Activated naive CD4-positive, alpha-beta T cell treated with Interleukin-2 at 50 U/mL for 16 hours (primary cell): ENCODE measurements at places on chromosomes 6 and 20.

DNA sequence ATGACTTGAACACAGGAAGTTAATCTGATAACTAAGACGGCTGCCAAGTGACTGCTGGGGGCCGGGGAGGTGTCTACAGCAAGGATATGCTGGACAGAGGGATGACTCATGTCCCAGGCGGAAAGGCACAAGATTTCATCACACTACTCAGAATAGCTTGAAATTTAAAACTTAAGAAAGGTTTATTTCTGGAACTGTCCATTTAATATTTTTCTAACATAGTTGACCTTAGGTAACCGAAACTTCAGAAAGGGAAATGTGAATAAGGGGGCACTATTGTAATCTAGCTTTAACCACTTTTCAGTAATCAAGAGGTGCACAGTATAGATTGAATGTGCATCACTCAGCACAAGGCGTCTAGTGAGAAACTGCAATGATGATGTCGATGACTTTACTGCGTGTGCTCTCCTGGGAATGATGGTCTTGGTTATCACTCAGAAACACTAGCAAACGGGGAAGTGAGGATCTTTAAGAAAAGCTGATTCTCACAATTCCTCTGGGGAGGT is 171.5 kb downstream of the QKI start:
- no peak for DNase-seq

GRCh38 chr6:39896701-39897100 is 37.6 kb downstream of the MOCS1 start:
- DNase-seq = no peak

- no peak for DNase-seq
Observed at GRCh38 chr20:41393705-41394066, 27.1 kb upstream of the EMILIN3 start.

DNA sequence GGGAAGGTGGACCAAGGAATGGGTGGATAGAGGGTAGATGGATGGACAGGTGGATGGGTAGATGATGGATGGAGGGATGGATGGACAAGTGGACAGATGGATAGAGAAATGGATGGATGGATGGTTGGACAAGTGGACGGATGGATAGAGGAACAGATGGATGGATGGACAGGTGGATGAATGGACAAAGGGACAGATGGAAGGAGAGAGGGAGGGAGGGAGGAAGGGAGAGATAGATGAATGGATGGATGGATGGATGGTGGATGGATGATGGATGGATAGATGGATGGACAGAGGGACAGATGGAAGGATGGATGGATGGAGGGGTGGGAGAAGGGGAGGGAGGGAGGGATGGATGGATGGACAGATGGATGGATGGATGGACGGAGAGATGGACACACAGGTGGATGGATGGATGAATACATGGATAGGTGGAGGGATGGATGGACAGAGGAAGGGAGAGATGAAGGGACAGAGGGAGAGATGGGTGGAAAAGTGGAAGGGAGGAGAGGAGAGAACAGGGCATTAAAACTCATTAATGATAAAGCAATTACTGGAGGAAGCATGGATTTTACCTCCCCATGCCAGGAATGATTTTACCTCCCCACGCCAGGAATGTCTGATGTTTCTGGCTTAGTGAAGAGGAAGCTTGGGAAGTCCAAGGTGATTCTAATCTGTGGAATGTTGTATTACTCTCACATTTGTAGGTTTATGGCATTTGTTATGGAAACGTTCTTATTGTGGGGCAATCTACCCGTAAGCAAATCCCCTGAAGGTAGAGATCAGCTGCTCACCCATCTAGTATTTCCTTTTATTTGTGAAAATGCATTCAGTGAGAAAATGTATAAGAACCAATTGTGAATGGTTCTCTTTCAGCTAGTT is 383.3 kb downstream of the TAF4 start:
- no peak for DNase-seq

GRCh38 chr6:80441131-80441530 is 334.7 kb downstream of the BCKDHB start:
- no peak for DNase-seq

DNA sequence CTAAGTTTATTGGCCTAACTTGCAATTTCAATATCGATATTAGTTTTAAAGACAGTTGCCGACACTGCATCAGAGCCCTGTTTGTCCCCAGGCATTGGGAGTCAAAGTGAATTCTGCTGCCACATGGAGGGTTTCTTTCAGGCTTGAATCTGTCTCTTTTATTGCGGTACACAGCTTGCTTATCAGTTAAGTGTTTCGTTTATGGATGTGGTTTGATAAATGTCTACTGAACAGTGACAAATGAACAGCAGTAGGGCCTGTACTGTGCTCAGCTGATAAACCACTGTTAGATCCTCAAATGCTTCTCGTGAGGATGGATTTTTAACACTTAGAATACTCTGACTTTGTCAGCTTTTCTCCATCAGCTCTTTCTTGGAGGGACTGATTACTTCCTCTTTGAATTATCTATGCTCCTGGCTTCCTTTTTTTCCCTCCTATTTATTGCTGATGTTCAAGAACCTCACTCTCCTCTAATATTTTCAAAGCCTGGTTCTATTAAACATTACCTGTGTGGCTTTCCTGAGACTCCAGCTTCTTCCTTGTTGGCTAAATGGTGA is 240.8 kb downstream of the PLCB1 start:
- DNase-seq = no peak

DNA sequence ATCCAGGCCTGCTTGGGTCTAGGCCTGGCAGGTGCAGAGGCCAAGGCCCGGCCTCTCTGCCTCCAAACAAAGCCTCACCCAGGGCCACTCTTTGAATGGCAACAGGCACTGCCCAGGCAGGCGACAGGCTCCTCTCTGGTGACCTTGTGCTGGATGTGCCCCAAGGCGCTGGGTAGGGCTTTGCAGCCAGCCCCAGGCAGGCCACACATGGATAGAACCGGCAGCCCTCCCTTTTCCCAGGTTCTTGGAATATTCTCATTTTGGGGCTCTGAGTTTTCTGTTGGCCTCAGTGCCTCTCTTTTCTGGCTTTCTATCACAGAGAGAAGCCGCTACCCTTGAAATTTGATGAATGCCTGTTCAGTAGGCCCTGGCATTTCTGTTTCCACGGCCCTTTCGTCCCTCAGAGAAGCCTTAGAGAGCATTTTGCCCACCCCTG is 18.9 kb downstream of the PKIG start:
- DNase-seq = no peak

GRCh38 chr6:16832721-16833120 is 71.5 kb upstream of the ATXN1 start:
- no peak for DNase-seq

GRCh38 chr6:134132494-134133141 is 80.2 kb upstream of the SLC2A12 start:
- no peak for DNase-seq

- DNase-seq = no peak
Observed at GRCh38 chr20:10253780-10254179, 35.1 kb downstream of the SNAP25 start.

- DNase-seq = no peak
Observed at GRCh38 chr6:33824461-33825154, 20.8 kb upstream of the MLN start.

DNA sequence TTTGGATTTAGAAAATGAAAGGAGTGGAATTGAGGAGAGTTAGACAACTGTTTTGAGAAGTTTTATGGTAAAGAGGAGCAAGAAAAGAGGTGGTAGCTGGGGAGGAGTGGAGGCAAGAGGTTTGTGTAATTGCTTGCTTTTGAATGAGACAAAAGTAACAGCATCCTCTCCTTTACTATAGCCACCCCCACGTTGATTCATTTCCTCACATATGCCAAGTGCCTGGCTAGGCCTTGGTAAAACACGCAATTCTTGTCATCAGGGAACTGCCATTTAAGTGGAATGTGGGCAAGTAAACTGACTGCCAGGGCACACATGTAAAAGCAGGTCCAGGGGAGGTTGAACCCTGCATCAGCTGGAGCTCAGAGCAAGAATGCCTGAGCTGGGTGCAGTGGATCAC is 4.1 kb downstream of the MTRES1 start:
- no peak for DNase-seq

GRCh38 chr20:16265334-16265733 is 307.9 kb downstream of the KIF16B start:
- DNase-seq = no peak

DNA sequence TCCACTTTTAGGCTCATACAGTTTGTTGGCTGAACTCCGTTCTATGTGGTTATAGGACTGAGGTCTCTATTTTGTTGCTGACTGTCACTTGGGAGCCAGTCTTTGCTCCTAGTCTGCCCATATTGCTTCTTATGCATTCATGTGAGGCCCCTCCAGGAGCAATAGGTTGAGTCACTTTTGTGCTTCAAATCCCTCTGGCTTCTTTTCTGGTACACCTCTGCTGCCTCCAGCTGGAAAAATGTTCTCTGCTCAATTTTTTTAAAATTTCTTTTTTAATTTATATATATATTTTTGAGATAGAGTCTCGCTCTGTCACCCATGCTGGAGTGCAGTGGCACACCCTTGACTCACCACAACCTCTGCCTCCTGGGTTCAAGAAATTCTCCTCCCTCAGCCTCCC is 42.7 kb upstream of the NOX3 start:
- no peak for DNase-seq

GRCh38 chr20:64029293-64030117 is 6.5 kb upstream of the C20orf204 start:
- DNase-seq = no peak

DNA sequence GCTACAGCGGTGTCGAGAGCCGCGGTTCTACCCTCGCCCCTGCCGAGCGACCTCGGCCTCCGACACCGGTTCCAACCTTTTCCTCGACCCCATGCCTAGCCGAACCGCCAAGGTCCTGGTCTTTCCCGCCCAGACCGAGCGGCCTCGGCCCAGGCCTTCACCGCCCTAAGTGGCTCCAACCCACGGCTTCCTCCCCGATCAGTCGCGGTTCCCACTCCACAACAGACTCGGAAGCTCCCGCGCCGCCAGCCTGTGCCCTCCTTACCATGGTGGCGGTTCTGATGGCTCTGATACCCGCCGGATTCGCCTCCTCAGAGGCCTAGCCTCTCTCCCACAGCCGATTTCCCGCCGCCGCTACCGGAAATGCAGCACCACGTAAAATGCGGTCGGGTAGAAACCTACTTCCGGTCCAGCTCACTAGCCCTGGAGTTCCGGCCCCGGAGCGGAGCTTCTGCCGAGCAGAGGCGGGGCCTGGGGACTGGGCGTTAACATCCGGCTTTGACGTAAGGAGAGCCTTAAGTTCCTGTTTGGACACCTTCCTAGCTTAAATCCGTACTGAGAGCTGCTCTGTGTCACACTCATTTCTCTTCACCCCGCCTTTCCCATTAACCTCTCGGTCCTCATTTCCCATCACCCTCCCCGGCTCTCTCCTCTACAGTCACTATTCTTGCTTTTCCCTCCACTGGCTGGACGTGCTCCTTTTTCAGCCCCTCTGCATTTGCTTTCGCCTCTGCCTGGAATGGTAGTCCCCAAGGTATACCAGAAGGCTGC is at the start of gene SNRPB:
Gene SNRPB (minus strand): TSS at position 367 of the 771 bp plus-strand sequence. CDS start 99 bp downstream, at position 268.
- DNase-seq = peak; percentile 98

DNA sequence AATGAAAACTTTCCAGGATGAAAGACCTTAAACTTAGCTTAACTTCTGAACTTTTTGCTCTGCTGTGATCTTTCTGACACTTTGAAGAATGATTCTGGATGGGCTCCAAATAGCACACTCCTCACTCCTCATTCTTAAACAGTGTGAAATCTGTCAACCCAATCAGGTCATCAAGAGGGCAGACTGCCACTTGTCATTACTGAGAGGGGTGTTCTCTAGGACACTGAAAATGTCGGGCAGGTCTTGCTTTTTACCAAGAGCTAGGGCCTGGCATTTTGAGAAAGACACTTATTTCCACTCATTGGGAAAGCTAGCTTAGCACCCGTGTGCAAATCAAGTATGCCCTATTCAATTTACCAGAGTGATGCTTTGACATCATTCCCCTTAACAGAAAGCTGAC is 122.2 kb downstream of the MTFR2 start:
- DNase-seq = no peak

DNA sequence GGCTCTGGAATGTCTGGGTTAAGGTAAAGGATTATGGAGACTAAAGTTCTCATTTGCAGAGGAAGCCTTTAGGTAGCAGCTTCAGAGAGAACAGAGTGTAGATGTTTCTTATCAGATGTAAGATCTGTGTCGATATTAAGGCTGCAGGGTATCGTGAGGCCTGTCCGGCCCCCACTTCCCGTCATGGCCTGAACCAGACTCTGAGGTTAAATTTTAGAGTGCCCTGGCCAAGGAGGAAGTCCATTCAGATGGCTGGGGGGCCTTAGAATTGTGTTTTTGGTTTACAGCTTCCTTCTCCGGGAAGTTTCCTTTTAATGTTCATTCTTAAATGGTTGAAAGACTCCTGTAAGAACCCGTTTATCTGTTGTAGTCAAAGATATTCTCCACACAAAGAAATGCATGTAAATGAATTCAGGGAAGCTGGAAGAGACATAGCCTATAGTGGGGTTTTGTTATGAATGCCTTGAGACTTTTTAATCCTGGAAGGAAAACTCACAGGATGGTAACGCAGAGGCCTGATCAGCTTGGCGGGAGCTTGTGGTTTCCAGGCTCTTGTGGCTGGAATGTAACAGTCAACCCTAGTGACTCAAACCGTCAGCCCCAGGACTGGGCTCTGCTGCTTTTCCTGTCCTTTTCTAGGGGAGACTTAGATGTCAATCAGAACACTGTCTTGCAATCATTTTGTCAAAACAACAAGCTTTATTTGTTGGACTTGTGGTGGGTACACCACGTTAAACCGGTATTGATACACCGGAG is 34.7 kb downstream of the KIF25 start:
- DNase-seq = no peak

- no peak for DNase-seq
Observed at GRCh38 chr6:95091823-95092436, 485.4 kb upstream of the MANEA start.

DNA sequence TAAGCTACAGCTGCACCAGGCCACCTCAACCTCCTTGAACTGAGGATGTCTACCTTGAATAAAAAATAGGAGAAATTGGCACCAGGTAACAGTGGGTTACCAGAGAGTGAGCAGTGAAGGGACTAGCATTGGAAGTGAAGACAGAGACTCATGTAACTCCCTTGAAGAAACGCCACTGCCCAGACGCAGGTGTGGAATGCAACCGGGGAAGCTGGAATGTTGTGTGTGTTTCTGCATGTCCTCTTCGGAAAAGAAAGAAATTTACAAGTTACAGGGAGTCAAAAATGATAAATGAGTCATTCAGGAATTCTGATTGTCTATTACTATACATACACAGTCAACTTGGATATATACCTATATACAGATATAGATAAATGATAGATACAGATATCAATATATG is 514.7 kb upstream of the AGPAT4 start:
- no peak for DNase-seq

DNA sequence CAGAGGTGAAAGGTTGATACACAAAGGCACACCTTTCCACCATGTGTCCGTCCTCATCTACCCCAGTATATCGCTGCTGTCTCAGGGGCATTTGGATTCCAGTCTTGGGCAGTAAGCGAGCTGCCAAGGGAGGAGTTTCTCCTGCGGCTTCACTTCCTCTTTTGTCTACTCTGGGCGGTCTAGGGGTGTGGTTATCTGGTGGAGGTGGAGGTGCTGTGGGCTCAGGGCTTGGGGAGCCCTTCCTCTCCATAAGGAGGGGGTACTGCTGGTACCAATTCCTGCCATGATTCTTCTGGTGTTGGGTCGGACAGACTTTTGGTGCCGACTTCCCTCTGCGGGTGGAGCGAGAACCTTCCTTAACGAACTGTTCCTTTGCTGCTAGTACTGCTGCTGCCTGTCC is 31.9 kb upstream of the FABP7 start:
- no peak for DNase-seq
